ENCODE measurements at places on chromosomes 12 and 14. TPM values are rescaled to one million over a fixed set of nuclear protein-coding genes. Genes with fewer than 3 reads are reported as not detected.
A peak's percentile ranks its signal among the peaks of the same experiment; 100 is the strongest.

- peak; percentile 49 for DNase-seq
These were observed 19.9 kb downstream of the PPP2R5C start for GRCh38 chr14:101781240-101782061.

GRCh38 chr12:100445081-100445481, 28.6 kb upstream of the NR1H4 start:
- DNase-seq = no peak

DNA sequence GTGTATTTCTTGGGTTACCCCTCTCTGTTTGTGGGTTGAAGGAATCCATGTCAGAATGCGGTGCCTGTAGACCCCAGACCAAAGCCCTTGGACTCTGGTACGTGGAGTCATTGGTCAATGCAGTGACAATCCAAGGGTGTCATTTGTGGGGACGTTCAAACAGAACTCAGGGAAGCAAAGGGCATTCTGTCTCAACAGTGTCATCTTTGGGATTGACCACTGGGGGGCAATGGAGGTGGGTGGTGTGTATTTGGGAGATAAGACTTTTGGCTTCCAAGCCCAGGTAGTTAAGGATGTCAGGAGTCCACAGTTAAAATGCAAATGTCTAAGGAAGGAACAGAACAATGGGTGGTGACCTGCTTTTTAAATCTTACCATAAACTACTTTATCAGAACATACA, 54.6 kb upstream of the CCDC175 start:
- no peak for DNase-seq

Gene ACSM4
- total RNA-seq = not detected

GRCh38 chr12:96106137-96106536, 70.8 kb upstream of the LTA4H start:
- DNase-seq = no peak

DNA sequence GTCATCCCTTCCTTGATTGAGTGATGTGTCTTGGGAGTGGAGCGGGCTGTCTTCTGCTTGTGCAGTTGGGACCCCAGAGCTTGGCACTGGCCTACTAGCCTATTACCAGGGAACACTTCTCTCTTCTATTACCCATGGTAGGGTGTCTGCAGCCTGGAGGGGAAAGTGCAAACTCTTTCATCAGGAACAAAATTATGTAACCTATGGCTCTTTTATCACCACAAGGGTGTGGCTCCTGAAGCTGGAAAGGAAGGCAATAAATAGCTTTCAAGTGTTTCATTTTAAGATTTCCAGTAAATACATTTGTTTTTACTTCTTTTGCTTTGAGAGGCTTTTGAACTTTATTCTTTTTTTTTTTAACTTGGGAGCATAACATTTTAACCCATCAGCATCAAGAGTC, 349.7 kb upstream of the FAR2 start:
- no peak for DNase-seq

- peak; percentile 78 for DNase-seq
These were observed 6.8 kb upstream of the RNU7-1 start for GRCh38 chr12:6936636-6937480.

GRCh38 chr12:108671110-108671509, 37.4 kb upstream of the SELPLG start:
- no peak for DNase-seq

GRCh38 chr12:108933949-108934348, 54.1 kb downstream of the DAO start:
- no peak for DNase-seq

DNA sequence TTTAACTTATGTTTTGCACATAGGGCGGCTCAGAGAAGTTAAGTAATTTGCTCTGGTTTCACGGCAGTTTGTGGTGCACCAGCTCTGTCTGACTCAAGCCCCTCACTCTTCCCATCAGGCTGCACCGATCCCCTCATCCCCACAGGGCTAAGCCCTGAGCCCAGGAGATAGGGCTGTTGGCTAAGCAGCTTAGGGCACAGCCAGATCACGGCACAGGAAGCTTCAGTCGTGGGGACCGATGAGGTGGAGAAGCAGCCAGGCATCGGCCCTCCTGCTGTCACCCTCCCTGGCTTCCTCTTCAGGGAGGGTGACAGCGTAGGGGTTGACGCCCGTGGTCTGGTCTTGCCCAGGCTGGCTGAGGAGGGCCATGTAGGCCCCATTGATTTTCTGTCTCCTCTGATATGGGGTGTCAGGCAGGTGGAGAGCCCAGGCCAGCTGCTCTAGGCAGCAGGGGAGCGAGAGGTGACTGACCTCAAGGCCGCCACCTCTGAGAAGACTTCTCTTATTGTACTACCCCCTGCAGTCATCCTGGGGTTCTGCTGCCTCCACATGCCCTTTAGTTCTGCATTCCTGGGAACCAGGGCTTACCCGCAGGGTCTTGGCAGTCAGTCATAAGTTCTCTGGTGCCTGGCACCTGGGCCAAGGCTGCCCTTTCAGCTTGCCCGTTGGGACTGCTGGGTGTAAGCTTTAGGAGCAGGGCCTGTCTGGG, 166.4 kb downstream of the TSPAN9 start:
- no peak for DNase-seq
